Stimulated activated CD8-positive, alpha-beta memory T cell treated with anti-CD3 and anti-CD28 coated beads, Interleukin-12 subunit alpha, Interleukin-12 subunit beta, amount 100 ng/mL, for 4 hours (primary cell): ENCODE measurements at places on chromosomes 7 and 10.

- no peak for DNase-seq
Observed at GRCh38 chr10:112471878-112472487, 25.0 kb downstream of the VTI1A start.

DNA sequence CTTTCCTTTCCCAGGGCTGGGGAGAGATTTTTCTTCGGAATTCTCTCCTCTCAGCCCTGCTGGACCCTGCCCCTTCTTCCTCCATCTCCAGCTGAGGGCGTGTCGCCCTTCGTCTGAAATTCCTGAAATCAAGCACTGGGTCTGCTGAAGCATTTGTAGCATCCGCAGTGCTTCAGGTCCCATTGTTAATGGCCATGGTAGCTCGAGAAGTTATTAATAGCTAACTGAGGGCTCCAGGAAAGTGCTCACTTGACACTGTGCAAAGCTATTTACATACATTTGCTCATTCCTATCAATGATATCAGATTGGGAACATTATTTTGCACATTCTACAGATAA is 515 bp downstream of the FAM149B1 start:
- DNase-seq = no peak

- DNase-seq = no peak
Observed at GRCh38 chr7:129824291-129825208, 128.2 kb downstream of the UBE2H start.

GRCh38 chr10:3750854-3751253 is 34.2 kb downstream of the KLF6 start:
- DNase-seq = no peak

DNA sequence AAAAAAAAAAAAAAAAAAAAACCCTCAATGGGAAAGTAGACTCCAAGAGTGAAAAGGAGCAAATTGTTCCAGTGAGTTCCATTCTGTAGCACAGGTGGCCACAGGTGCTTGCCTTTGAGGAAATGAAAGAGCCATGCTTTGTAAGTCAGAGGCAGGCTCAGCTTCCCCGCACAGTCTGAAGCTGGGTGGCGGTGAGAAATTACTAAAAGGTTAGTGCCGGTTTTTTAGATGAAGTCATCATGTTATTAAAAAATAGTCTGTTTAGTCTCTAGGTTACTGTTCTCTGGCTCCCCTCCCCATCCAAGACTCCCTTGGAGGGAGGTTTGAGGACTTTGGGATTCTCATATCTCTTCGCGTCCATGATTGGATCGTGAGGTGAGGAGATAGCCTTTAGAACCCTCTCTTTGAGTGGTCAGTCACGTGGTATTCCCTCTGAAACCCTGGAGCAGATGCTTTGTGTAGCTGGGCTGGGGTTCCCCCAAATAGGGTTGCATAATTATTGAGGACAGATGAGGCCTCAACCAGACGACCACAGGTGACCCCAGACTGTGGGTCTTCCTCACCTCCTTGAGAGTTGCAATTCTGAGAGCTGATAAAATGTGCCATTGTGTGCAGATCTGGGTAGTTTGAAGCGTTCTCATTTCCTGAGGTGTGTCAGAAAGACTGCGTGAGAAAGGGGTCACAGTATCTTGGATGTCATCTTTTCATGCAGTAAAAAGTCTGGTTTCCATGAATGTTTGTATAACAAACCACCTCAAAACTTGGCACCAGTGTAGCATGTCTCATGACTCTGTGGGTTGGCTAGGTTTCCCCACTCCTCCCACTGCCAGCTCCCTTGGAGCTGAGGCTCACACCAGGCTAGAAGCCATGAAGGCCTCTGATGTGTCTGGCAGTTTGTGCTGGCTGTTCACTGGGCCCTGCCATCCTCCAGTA is 27.1 kb downstream of the OGDH start:
- no peak for DNase-seq

DNA sequence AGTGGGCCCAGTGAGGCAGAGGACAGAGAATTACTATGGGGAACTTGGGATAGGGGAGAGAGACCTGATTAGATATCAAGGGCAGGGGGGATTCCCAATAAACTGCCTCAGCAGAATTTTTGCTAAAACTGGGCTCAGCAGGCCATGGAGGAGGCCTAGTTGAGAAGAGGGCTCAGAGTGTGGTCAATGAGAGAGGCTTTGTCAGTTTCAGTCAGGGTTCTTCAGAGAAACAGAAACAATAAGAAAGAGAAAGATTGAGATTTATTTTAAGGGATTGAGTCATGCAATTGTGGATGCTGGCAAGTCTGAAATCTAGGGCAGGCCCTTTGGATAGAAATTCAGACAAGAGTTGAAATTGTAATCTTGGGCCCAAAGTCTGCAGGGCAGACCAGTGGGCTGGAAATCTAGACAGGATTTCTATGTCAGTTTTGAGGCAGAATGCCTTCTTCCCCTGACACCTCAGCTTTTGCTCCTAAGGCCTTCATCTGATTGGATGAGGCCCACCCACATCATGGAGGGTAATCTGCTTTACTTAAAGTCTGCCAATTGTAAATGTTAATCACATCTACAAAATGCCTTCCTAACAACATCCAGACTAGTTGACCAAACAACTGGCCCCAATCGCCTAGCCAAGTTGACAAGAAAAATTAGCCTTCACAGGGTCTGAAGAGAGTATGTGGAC is 33.5 kb upstream of the CCSER2 start:
- no peak for DNase-seq

GRCh38 chr10:64010711-64011110 is 489.5 kb downstream of the REEP3 start:
- DNase-seq = no peak

DNA sequence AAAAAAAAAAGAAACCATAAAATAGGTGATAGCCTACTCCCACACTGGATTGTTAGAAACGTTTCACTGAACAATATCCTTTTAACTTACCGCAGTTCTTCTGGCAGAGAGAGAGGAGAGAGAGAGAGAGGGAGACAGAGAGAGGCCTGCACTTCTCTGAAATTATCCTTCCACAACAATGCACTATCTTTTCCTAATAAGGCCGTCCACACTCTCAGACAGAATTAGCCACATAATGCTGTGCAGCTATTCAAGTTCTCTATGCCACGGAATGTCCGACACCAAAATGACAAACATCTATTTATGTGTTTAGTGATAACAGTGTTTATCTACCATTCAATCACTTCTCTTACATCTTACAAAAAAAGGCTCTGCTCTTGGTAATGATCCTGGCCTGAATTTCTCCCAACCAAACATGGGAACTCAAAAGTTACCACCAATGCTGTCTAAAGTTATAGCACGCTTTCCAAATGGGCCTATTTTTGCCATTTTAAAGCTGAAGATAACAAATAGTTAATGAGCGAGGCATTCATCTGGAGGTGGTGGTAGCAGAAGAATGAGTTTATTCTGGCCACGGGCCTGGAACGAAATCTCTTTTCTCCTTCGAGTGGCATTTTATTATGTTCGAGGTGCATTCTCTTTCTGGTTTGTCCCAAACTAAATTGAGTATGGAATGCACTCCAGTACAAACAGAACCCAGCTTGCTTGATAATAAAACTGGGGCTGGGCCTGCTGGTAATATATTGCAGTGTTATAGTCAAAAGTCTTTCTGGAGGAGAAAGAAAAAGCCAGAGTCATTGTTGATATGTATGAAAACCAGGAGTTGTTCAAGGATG is 160.2 kb upstream of the SVIL start:
- no peak for DNase-seq

DNA sequence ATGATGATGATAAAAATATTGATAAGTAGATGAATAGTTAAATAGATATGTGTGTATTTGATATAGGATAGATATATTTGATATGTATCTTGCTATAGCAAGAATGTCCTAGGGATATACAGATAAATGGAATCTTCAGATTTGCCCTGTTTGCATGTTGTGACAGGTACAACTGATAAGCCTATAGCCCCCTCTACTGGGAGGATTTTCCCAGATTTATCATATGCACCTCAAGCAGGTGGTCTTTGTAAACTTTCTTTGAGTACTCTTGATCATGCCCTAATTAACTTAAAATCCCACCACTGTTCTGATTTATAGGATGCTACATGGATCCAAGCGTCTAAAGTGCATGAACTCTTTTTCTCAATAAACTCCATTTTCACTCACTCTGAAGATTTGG is 1050.7 kb downstream of the SORCS3 start:
- no peak for DNase-seq

GRCh38 chr10:103803941-103804340 is 51.4 kb downstream of the SH3PXD2A start:
- DNase-seq = no peak

- no peak for DNase-seq
Observed at GRCh38 chr7:10085231-10085630, 888.4 kb upstream of the PHF14 start.

DNA sequence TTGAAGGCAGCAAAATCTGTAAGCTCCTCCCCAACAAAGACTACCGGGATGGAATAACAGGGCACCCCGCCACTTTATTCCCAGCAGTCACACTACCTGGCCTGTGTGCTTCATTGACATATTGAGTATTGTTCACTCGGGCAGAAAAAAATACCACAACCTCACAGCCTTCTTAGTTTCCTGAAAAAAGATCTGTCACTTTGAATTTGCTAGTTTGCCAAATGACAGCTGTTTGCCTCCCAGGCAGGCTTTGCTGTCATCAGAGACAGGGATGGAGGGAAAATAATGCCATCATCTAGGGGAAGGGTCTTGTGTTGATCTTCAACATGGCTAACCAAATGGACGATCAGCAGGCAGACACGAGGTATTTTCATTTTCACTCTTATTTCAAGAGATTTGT is 26.9 kb downstream of the BMPER start:
- no peak for DNase-seq

DNA sequence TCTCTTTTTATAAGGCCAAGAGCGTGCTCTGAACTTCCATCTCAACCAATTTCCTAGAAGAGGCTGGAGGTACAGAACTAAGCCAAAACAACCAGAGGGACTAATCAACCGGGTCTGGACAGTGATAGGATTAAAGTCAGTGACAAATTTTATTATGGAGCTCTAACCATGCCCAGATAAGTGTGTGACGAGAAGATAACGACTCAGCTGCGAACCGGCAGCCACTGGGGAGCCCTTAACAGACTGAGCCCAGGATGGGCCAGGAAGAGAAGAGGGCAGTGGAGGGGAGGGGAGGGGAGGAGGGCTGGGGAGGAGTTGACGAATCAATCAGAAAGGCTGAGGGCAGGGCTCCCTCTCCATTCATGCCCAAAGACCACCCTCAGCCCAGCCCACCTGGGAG is 119.9 kb downstream of the PLXNA4 start:
- DNase-seq = no peak

DNA sequence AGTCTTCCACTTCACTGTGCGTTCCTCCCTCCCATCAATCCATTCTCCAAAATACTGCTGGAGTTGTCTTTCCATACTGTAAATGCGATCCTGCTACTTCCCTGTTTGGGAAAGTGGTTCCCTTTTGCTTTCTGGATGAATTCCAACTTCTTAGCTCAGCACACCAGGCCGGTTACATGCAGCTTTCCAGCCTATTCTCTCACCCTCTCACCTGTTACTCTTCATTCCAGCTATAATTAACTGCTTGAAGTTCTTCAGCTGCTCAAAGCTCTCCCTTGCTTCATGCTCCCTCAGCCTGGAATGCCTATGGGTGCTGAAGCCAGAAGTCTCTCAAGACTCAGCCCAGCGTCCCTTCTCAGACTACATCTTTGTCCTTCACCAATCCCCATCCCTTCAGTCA is 6.0 kb upstream of the ZNRF2 start:
- DNase-seq = no peak

DNA sequence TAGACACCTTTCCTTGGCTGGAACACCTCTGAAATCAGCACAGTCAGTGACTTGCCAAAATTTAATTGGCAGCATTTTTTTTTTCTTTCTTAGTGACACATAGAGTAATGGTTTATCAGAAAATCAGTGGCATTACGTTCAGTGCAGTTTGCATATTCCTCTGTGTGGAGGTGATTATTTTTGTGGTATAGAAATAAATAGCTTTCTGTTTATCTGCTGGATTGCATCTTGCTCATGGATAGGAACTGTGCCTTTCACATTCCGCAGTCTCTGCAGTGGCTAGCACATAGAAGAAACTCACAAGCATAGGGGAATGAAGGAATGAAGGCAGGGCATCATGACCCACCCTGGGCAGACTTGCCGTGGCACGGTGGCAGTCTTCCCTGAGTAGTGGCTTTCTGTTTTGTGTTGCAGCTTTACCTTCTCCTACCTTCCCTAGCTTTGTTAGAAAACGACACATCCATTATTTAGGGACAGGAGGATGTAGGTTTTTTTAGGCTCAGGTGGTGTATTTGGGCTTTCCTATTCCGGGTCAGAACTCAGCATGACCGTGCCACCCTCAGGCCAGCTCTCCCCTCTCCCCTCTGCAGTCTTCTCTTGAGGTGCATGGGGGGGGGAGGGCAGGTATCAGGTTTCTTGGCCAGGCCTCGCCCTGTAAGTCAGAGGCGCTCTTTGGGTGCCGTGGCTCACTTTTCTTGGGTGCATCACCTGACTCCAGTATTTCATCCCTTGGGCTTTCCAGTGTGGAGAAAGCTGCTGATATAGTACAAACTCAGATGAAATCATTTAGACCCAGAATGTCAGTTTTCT is 112.5 kb upstream of the GJD4 start:
- no peak for DNase-seq

- no peak for DNase-seq
Observed at GRCh38 chr10:93541402-93542357, 24.8 kb upstream of the FFAR4 start.

GRCh38 chr7:3240826-3241430 is 60.1 kb upstream of the SDK1 start:
- DNase-seq = no peak

- DNase-seq = no peak
Observed at GRCh38 chr10:92385831-92386230, 94.9 kb downstream of the MARCHF5 start.

- no peak for DNase-seq
Observed at GRCh38 chr7:22572937-22573336, 72.9 kb upstream of the STEAP1B start.

GRCh38 chr7:28165961-28166955 is 14.3 kb downstream of the JAZF1 start:
- no peak for DNase-seq

- no peak for DNase-seq
Observed at GRCh38 chr7:38282081-38282480, 8.6 kb upstream of the TARP start.

GRCh38 chr10:88652616-88653015 is 11.6 kb upstream of the LIPF start:
- no peak for DNase-seq

- DNase-seq = no peak
Observed at GRCh38 chr7:85286446-85286845, 99.6 kb upstream of the SEMA3D start.

- no peak for DNase-seq
Observed at GRCh38 chr7:88200261-88200660, 19.6 kb downstream of the SRI start.
